Left lung (tissue), 14 donors: ENCODE measurements at places on chromosomes 16 and 17. TPM values are rescaled to one million over a fixed set of nuclear protein-coding genes. Genes with fewer than 3 reads are reported as not detected.

GRCh38 chr16:17476414-17477259 lies 5.9 kb upstream of the XYLT1 start:
- DNase-seq, result no peak

DNA sequence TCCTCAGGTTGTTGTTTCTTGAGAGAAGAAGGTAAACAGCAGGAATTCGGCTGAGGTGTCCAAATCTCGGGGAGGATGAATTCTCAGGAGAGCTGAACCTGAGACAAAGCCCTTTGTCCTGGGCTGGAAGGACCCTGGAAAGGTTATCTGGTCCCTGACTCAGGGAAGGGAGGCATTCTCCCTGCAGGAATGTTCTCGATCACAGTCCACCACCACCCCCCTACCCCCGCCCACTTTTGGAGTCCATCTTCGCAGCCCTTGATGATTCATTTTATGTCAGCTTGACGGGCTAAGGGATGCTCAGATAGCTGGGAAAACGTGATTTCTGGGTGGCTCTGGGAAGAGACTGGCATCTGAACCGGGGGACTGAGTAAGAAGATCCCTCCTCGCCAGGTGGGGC lies 1.4 kb upstream of the CEP295NL start:
- DNase-seq, result no peak

DNA sequence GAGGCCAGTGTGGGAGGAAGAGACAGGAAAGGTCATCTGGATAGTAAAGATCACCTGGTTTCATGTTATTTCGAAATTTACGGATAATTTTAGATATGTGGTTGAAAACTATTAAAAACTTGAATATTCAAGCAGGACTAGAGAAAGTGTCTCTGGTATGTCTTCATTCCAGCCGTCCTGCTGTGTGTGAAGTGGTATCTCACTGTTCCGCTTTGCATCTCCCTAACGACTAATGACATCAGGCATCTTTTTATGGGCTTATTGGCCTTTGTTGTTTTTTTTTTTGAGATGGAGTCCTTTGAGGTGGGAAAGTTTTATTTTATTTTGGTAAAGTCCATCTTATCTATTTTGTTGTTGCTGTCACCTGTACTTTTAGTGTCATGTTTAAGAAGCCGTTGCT lies 214.4 kb upstream of the CHMP6 start:
- DNase-seq, result no peak

GRCh38 chr16:85056211-85056748 lies 28.7 kb downstream of the KIAA0513 start:
- DNase-seq, result no peak

DNA sequence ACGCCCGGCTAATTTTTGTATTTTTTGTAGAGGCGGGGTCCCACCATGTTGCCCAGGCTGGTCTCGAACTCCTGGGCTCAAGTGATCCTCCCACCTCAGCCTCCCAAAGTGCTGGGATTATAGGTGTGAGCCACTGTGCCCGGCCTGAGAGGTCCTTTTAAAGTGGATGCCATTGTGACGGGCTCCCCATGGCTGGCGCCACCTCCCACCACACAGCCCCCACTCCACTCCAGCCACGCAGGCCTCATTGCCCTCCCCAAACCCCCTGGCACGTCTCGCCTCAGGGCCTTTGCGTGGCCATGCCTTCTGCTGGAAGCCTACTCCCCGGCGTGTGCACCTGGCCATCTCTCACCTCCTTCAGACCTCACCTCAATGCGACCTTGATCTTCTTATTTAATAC lies 11.9 kb upstream of the KDM6B start:
- no peak for DNase-seq

- no peak for DNase-seq
These were observed 78.7 kb downstream of the CDYL2 start for GRCh38 chr16:80725566-80726162.

- DNase-seq, result no peak
These were observed 936.1 kb upstream of the SOX9 start for GRCh38 chr17:71184716-71185115.

DNA sequence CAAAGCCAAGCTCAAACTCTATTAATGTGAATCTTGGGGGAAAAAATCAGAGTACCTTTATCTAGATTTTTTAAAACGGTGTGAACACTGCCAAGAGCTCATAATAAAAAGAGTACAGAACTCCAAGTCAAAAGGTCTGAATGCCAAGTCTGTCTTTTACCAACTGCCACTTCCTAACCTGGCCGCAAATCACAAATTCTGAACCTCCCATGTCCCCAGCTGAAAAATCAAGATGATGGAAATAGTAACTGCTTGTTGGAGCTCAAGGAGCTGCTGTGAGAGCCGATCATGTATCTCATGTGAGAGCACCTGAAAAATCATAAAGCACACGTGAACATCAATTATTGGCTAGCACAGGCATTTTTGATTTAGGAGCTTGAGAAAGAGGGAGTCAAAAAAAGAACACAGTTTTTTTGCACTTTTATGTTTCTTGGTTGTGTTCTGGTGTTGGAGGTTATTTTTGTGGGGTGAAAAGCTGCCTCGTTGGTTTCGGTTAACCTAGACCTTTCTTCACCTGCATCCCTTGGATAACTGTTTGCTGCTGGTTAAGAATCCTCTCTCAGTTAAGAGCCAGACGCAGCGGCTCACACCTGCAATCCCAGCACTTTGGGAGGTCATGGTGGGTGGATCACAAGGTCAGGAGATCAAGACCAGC lies 50.5 kb downstream of the GAS7 start:
- no peak for DNase-seq

GRCh38 chr16:87132361-87133014 lies 184.7 kb downstream of the C16orf95 start:
- DNase-seq, result no peak

GRCh38 chr17:21171970-21172510 lies 41.9 kb downstream of the TMEM11 start:
- DNase-seq, result no peak

- DNase-seq, result no peak
These were observed 11.9 kb downstream of the GFOD2 start for GRCh38 chr16:67707210-67707609.

- DNase-seq, result no peak
These were observed 267.2 kb upstream of the CDH5 start for GRCh38 chr16:66099306-66099705.

- no peak for DNase-seq
These were observed 102.5 kb upstream of the MAF start for GRCh38 chr16:79703066-79703465.

DNA sequence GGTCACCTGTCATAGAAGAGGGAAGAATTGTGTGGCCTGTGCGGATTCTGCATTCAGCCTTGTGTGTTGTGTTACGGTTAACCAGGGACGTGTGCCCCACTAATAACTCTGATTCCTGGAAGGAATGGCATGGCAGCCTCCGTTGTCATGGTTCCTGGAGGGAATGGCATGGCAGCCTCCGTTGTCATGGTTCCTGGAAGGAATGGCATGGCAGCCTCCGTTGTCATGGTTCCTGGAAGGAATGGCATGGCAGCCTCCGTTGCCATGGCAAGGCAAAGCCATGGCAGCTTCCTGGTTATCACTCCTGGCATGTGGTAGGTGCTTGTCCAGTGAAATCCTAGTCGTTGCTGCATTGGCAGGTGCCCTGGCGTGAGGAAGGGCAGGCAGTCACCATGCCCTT lies 8.9 kb downstream of the SPG7 start:
- DNase-seq, result no peak

DNA sequence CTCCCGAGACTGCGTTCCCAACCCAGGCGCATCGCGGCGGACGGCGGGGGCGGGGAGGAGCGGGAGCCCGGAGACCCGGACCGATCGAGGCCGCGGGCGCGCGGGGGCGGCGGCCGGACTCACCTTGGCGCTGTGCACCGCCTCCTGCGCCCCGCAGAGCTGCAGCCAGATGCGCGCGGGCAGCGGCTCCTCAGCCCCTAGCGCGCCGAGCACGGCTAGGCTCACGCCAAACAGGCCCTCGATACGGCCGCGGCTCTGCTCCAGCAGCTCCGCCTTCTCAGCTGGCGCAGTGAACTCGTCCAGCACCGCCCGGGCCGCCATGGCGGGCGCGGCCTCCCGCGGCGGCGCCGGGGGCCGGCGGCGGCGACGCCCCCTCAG lies 339 bp downstream of the N4BP1 start:
- no peak for DNase-seq

GRCh38 chr17:75601057-75601987 lies 13.7 kb downstream of the MYO15B start:
- DNase-seq, result no peak

- DNase-seq, result no peak
These were observed 19.7 kb downstream of the ADCY9 start for GRCh38 chr16:4096509-4096908.

DNA sequence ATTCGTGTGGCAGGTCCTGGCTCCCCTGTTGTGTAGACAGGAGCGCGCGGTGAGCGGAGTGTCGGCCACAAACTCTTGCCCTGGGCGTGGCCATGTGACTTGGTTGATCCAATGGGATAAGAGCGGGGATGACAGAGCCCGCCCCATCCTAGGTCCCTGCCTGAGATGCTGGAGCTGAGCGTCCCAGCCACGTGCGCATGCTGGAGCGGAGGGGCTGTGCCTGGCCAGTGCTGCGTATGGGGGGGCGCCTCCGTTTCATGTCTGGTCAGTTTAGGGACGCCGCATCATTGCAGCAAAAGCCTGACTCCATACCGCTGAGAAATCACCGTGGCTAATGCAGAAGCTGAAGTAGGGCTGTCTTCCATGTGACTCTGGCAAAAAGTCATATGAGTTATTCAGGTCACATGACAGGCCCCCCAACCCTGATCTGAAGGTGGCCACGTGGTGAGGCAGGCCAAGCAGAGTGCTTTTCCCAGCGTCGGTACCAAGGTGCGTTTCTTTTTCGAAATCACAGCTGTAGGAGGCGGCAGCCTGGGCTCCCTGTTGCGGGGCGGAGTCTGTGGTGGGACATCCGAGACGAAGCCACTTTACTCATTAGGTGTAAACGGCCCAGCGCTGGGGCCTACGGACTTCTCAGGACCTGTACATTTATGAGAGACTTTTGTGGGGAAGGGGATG lies 22.5 kb downstream of the HSBP1 start:
- no peak for DNase-seq

DNA sequence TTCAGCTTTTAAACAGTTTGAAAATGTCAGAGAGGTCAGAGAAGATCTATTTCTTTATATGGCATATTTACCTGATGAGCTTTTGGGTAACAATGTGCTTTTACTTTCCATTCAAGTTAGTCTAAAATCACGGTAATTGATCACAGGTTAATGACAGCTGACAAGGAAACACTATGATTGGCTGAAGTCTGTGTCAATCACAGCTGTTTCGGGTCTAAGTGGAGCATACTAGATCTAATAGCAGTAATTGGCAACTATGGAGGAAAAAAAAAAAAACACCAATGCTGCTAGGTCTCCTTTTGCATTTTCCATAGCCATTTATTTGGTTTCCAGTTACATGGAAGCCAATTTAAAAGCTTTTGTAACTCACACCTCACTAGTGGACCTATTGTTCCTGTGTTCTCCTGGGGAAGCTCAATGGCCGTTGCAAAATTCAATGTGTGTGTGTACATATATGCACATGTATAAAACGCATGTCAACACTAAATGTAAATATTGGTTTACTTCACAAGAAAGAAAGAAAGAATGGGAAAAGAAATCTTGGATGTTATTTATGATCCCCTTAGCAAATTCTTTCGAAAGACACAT lies 568.3 kb upstream of the ZFHX3 start:
- DNase-seq, result no peak

DNA sequence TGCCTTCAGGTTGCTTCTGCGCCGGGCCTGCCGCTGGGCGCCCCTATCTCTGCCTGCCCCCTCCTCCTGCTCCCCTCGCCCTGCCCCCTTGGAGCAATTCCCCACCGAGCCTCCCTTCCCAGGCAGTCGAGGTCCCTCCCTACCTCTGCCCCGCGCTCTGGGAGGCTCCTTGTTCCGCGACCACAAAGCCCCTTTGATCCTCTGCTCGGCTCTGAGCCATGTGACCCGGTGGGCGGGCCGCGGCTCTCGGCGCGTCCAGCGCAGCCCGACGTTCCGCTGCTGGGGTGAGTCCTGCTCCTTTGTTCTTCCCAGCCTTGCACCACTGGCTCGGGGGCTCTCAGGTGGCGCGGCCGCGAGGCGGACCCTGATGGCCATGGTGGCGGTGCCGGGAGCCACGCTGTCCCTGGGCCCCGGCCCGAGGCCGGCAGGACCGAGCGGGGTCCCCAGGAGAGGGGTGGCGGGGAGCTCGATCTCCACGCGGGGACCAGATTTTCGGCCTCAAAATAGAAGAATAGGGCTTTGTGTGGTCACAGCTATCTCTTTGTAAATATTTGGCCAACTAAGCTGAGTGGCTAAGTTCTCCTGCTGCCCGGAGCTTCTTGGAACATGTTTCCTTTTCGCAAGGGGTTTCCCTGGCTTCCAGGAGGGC lies 310.6 kb downstream of the SEC14L1 start:
- peak; percentile 84 for DNase-seq

GRCh38 chr16:178668-179015 lies 1.6 kb upstream of the HBQ1 start:
- no peak for DNase-seq

- DNase-seq, result no peak
These were observed 330.3 kb upstream of the CDH5 start for GRCh38 chr16:66036184-66036583.

DNA sequence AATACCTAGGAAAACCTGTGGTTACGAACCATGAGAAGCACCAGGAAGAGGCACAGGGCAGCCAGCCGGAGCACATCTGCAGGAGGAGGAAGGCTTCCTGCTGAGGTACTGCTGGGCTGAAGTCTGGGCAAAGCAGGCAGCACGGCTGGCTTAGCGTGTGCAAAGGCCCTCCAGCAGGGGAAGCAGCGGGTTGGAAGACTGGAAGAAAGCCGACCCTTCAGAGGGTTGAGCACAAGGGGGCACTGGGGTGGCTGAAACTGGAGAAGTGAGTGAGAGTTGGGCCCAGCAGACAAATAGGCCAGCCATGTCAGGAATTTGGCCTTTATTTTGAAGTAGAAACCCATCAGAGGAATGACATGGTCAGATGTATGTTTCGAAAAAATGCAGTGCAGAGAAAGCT lies 12.1 kb upstream of the HSD3B7 start:
- no peak for DNase-seq

DNA sequence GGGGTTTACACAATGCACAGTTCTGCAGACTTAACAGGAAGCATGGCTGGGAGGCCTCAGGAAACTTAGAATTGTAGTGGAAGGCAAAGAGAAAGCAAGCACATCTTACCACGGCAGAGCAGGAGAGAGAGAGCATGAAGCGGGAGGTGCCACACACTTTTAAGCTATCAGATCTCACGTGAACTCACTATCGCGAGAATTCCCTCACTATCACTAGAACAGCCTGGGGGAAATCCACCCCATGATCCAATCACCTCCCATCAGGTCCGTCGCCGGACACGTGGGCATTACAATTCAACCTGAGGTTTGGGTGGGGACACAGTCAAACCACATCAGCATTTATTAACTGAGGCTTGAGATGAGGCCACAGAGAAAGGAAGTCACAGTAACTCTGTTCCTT lies 326.7 kb downstream of the C16orf95 start:
- DNase-seq, result no peak

- no peak for DNase-seq
These were observed 8.6 kb downstream of the BRD7 start for GRCh38 chr16:50360033-50360778.

SPATA33 gene
- polyA plus RNA-seq, result 14.0 TPM

ADAD2 gene
- polyA plus RNA-seq, result 0.36 TPM

IGFBP4 gene
- 221 TPM for polyA plus RNA-seq

CD300H gene
- not detected for polyA plus RNA-seq

ASB16 gene
- 2.5 TPM for polyA plus RNA-seq

KRT17 gene
- 8.0 TPM for polyA plus RNA-seq

NXPH3 gene
- polyA plus RNA-seq, result 1.2 TPM

CES1 gene
- 122 TPM for polyA plus RNA-seq

OTOP3 gene
- not detected for polyA plus RNA-seq

HOXB7 gene
- polyA plus RNA-seq, result 7.8 TPM

TAT gene
- 0.17 TPM for polyA plus RNA-seq

PTX4 gene
- polyA plus RNA-seq, result 0.15 TPM

ARHGAP44 gene
- 17.7 TPM for polyA plus RNA-seq

CEP131 gene
- 15.7 TPM for polyA plus RNA-seq

AANAT gene
- polyA plus RNA-seq, result 0.18 TPM

RHBDL1 gene
- polyA plus RNA-seq, result 0.75 TPM

NPIPB8 gene
- 6.0 TPM for polyA plus RNA-seq
